ENCODE measurements at places on chromosomes 12 and 14.

- peak; percentile 88 for DNase-seq
Observed at GRCh38 chr12:79546466-79547043, 144.2 kb downstream of the PAWR start.

DNA sequence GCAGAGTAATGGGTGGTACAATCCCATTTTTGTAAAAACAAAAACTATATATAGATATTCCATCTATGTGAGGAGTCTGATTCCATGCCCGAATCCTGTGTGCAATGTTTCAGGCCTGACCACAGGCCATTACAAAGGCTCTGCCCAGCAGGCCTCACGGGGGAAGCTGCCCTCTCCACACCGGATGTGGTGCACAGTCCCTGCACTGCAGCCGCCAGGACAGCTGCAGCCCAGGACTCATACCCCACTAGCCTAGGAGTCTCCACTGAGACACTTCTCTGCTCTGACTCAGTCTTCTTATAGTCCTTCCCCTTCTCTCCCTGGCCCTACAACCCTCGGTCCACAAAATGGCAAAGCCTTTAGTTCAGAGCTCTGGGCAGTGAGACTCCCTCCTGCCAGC is 190.4 kb downstream of the PPM1H start:
- no peak for DNase-seq

- DNase-seq = no peak
Observed at GRCh38 chr12:53300187-53300586, 692 bp downstream of the MYG1 start.

- no peak for DNase-seq
Observed at GRCh38 chr14:95331708-95332408, 12.2 kb upstream of the CLMN start.

DNA sequence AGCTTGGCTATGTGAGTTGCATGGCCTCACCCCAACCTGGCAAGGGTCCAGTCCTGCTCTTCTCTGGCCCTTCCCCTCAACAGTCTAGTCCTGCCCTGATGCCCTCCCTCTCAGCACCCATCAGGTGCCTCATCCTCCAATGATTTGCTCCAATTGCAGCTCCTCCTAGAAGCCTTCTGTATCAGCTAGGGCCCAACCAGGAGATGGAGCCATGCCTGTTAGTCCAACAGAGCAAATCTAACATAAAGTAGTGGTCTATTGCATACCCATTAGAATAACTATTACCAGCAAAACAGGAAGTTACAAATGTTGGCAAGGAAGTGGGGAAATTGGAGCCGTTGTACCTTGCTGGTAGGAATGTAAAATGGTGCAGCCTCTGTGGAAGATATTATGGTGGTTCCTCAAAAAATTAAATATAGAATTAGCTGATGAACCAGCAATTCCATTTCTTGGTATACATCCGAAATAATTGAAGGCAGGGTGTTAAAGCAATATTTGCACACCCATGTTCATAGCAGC is 163.5 kb downstream of the VRK1 start:
- no peak for DNase-seq

- DNase-seq = no peak
Observed at GRCh38 chr14:93778856-93779629, 9.2 kb downstream of the PRIMA1 start.
